ENCODE measurements at places on chromosomes 4 and X.
A peak's percentile ranks its signal among the peaks of the same experiment; 100 is the strongest.

DNA sequence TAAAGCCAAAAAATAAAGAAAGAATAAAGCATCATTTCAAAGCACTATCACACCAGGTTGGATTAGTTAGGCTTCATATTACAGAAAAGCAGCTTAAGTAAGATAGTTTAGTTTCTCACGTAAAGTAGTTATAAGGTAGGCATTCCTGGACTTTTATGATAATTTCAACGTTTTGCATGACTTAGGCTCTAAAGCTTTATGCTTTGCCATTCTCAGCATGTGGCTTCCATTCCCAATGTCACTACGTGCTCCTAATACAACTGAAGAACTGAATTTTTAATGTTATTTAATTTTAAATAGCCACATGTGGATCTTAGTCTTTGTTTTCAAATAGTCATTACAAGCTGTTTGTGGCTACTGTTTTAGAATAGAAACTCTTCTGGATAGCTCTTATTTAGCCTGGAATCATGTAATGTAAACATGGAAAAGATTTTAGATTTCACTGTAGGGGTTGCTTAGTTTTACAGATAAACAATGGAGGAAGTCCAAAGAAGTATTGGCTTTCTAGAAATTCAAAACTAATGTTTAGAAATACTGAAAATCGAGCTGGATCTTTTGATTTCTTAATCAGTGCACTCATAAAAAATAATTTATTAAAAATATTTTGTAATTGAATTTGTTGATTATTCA lies 710.0 kb downstream of the IL1RAPL1 start:
- DNase-seq = no peak

GRCh38 chrX:152819266-152819665 lies 11.3 kb downstream of the CETN2 start:
- no peak for DNase-seq

GRCh38 chr4:72770708-72771107 lies 201.7 kb upstream of the ADAMTS3 start:
- no peak for DNase-seq

DNA sequence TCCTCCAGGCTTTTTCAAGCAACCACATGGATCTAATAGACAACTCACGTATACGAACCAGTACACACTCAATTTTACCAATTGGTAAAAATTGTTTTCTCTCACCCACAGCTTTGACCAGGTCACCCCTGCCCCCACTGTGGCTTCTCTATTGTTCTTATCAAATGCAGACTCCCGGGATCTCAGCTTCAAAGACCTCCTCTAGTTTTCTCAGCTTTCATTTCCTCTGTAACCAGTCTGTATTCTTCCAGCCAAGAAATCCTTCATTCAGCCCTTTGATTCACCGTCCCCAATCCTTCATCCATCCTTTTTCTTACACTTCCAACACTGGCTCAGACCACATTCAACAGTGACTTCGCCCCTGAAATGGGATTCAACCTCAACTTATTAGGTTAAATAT lies 120.7 kb downstream of the CORIN start:
- no peak for DNase-seq

- no peak for DNase-seq
These were observed 13.3 kb upstream of the TMEM131L start for GRCh38 chr4:153452658-153453378.

DNA sequence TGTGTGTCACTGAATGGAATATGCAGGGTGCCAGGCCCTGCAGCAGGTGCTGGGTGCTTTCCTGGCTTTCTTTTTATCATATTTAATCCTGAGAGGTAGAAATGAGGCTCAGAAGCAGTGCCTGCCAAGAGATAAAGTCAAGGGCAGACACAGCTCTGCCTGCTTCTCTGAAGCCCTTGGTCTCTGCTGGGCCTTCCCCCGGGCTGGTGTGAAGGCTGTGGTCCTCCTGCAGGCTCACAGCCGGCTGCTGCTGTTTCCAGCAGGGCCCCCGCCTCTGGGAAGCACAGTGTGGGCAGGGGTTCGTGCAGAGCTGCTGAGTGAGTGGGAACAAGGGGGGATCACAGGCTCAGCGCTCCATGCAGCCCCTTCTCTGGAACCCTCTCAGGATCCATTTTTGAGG lies 49.6 kb downstream of the TBC1D14 start:
- no peak for DNase-seq

DNA sequence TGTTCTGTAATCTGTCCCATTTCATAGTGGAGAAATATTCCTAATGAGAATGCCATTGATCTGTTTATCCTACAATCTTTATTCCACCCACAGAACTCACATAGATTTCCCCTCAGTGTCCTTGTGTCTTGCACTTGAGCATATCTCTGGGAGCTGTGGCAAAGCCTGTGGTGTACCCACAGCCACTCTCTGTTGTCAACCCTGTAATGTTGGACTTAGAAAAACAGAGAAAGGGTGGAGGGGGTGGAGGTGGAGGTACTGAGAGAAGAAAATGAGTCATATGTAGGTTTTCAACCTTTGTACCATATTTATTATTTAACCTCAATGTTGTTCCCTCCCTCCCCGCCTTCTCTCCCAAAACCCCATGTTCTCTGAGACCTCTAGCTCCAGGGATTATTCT lies 46.9 kb upstream of the TLL1 start:
- no peak for DNase-seq

- no peak for DNase-seq
These were observed 63.2 kb downstream of the HHIP start for GRCh38 chr4:144709159-144709558.

- DNase-seq = no peak
These were observed 35.9 kb downstream of the NAP1L5 start for GRCh38 chr4:88661739-88662138.

DNA sequence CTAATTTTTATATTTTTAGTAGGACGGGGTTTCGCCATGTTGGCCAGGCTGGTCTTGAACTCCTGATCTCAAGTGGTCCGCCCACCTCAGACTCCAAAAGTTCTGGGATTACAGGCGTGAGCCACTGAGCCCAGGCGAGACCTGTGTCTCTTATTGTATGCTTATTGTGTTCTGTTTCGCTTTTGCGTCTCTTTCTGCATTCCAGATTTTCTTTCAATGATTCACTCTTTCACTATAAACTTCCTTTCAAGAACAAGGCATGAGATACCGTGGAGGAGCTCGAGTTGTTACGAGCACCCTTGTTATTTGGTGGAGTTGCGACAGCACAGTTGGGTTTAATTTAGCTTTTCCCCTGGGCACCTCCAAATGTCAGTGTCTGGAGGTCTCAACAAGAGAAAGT lies 366.7 kb upstream of the FAT1 start:
- DNase-seq = no peak

DNA sequence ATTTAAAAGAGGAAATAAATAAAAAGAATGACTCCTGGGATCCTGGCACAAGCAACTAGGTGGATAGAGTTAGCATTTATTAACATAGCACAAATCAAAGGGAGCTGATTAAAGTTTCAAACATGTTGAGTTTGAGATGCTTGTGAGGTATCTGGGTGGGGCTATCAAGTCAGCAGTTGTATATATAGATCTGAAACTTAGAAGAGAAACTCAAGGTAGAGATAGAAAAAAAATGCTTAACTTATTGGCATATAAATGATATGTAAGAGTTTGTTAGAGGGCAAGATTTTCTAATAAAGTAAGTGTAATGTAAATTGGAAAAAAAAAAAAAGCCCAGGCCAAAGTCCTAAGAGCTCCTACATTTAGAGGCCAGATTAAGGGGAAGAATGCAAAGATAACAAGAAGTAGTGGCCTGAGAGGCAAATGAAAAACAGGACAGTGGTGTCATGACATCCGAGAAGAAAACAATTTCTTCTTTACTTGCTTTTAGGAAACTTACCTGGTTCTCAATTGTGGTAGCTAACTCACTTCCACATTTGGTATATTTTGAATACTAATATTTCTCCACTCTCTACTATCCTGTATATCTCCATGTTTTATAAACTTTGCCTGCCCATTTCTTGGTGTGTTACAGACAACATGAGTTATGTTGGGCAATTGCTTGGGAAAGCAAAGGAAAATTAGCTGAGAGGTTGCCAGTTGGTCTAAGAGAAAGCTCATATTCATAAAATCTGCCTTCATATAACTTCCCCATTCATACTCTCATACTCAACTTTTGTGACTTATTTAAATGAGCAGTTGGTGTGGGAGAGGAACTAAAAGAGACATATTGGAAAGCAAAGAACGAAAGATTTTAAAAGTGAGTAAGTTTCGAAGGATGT lies 169.2 kb downstream of the PARM1 start:
- no peak for DNase-seq

GRCh38 chrX:13377550-13377934 lies 57.7 kb upstream of the ATXN3L start:
- no peak for DNase-seq

DNA sequence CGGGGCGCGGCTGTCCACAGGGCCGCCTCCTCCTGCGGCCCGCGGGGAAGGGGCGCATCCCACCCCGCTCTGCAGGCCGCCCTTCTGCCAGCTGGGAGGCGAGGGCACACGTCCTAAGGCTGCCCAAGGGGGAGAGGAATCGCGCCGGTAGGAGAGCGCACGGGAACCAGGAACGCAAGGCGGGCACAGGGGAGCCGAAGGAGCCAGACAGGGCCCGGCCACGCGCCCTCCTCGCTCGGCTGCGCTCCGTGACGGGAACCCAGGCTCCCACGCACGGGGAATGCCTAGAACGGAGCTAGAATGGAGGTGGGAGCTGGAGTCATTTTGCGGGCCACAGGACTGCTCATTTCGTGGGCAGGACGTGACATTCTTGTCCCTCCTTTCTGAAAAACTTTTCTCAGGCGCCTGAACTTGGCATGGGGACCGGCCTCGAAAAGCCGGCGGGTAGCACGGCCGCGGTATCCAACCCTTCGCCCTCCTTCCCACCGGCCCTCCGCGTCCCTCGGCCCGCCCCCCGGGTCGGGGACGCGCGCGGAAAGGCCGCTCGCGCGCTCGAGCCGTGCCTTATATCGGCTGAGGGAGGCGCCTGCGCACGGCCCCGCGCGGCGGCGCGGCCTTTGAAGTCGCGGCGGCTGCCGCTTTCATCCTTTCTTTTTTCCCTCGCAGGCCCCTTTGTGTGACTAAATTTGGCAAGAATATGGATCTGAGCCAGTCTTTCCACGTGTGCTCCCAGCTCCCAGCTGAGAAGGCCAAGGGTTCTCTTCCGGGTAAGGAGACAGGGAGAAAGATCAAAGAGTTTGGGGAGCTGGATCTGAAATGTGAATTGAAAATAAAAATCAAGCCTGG lies 4.2 kb upstream of the LEF1 start:
- DNase-seq = peak; percentile 69

DNA sequence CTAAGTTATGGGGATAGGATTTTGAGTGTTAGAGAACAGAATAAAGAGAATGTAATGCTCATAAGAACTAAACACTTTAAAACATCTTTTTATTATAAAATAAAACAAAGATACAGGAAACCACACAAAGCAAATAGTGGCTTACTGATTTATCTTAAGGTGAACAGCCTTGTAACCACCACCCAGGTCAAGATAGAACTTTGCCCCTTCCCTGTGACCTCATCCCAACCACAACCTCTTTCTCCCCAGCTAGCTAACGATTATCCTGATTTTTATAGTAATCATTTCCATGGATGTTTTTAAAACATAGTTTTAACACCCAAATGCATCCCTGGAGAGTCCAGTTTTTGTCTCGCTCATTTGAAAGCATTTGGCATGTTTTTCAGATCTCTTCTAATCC lies 17.0 kb downstream of the HELT start:
- DNase-seq = no peak

DNA sequence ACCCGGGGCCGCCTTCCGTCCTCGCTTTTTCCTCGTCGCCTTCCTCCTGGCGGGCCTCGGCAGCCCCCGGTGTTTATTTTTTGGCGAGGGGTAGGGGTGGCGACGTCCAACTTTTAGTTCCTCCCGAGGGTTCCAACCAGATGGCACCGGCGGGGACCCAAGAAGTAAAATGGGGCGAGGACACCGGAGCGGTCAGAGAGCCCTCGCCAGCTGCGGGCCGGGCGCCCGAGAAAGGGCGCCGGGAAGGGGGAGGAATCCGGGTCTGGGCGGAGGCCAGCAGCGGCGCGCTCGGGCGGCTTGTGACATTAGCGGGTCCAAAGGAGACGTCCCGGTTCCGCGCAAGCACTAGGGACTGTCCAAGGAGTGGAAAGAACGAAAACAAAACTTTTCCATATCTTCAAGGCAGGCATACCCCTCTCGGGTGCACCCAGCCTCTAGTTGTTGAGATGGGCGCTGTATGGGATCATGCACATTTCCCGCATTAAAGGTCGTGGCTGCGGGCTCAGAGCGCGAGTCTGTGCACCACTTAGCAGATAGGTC lies 691 bp upstream of the USP46 start:
- no peak for DNase-seq

GRCh38 chr4:165799384-165799815 lies 73.6 kb upstream of the TLL1 start:
- no peak for DNase-seq

DNA sequence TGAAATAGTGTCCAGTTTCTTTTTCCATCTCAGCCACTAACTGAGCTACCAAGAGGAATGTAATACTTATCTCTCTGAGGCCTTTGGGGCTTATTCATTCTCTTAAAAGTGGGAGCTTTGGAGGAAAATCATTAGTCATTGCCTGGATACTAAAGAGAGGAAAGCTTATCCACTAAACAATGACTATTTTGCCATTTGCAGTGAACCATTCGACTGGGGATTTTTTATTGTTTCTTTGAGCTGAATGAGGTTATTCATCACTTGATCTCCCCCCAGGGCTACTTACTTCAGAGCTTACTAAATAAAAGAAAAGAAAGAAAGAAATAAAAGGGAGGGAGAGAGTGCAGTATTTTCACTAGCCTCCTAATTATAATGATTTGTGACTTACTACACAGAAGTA lies 1329.5 kb upstream of the TENM3 start:
- DNase-seq = no peak

- no peak for DNase-seq
These were observed 91.5 kb upstream of the SCOC start for GRCh38 chr4:140281828-140282552.

DNA sequence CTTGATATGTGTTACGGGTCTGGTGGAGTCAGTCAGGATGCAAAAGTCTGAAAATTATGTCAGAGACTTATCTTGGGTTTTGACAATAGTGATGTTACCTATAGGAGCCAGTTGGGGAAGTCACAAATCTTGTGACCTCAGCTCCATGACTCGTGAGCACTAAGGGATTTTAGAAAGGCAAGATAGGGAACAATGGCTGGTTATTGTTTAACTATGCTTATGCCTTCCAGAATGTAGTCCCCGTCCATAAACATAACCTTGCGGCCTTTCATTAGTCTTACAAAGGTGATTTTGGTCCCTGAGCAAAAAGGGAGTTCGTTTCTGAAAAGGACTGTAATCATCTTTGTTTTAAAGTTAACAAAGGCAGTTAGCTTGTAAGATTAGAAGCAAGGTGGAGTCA lies 23.9 kb upstream of the GATB start:
- DNase-seq = no peak
